ENCODE measurements at places on chromosomes 6 and 20.

- no peak for DNase-seq
These were observed 5.1 kb downstream of the BMP5 start for GRCh38 chr6:55870181-55870813.

- no peak for DNase-seq
These were observed 15.6 kb downstream of the HAO1 start for GRCh38 chr20:7924692-7925091.

DNA sequence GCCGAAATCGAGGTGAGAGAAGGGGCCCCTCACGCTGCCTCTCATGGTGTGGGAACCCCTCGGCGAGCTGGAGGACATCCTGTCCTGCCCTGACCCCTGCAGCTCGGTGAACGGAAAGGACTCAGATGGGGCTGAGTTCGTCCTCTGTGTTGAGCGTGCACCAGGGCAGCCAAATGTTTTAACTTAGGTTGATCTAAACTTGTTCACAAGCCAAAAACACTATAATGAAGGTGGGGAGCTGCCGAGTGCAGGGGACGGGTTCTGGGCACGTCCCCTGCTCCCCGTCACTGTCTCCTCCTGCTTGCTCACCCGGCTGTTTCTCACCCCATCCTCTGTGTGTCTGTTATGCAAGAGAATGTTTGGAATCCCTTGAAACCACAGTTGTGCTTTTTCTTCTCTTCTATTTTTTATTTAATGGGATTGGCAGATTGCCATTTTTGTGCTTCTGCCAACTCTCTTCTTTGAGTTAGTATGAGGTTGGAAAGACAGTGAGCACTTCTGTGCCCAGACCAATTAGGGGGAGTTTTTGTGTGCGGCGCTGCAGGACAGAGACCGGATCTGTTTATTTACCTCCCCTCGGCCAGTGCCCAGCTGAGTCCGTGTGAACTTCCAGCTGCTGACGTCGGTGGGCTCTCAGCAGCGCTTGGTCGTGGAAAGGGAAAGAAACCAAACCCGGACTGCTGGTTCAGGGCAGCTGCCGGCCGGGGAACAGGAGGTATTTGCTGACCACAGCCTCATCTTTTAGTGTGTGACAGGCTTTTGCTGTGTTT, 158.1 kb downstream of the DTNBP1 start:
- DNase-seq, result no peak

DNA sequence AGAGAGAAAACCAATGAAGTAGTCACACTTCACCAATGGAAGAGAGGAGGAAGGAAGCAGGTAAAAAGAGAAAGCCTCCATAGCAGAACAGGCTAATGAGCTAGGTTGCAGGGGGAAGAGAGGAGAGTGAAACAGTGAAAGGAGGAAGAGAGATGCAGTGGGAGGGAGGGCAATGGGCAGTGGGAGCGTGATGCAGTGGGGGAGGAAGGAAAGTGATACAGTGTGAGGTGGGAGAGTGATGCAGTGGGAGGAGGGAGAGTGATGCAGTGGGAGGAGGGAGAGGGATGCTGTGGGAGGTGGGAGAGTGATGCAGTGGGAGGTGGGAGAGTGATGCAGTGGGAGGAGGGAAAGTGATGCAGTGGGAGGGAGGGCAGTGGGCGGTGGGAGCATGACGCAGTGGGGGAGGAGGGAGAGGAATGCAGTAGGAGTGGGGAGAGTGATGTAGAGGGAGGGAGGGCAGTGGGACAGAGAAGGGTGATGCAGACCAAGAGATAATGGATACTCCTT, 29.7 kb downstream of the COL12A1 start:
- DNase-seq, result no peak

DNA sequence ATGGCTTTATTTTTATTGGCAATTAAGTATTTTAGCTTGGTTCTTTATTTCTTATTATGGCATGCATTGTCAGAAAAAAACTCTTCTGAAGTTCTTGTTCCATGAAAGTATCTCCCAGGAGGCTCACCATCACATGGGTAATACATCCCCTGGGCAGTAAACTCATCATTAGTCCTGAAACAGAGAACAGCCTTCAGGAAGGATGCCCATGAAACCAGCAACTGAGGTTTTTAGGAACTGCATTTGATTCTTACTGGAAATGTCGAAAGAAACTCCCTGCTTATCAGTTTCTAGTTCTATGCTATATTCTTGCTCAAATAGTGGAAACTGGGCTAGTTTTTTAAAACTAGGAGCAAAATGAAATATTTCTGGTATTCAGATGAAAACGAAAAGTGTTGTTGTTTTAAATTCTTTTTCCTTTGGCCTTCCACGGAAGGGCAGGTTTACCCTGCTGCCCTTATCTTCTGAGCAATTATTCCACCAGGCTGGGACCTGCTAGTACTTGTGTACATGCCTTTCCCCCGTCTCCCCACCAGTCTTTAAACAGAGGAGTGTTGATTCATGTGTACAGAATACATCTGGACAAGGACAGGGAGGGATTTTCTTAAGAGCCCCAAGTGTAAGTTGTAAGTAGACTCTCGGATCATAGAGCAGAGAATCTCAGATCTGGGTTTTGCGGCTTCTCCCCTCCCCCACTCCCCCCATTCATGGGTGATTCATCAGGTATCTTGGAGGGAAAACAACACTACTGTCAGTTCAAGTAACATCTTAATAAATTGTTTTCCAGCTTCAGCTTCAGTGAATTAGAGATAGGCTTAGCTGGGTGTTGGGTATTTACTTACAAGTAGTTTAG, 81.5 kb downstream of the RTN4IP1 start:
- DNase-seq, result no peak

- no peak for DNase-seq
These were observed 132.0 kb downstream of the PCSK2 start for GRCh38 chr20:17358854-17359253.

DNA sequence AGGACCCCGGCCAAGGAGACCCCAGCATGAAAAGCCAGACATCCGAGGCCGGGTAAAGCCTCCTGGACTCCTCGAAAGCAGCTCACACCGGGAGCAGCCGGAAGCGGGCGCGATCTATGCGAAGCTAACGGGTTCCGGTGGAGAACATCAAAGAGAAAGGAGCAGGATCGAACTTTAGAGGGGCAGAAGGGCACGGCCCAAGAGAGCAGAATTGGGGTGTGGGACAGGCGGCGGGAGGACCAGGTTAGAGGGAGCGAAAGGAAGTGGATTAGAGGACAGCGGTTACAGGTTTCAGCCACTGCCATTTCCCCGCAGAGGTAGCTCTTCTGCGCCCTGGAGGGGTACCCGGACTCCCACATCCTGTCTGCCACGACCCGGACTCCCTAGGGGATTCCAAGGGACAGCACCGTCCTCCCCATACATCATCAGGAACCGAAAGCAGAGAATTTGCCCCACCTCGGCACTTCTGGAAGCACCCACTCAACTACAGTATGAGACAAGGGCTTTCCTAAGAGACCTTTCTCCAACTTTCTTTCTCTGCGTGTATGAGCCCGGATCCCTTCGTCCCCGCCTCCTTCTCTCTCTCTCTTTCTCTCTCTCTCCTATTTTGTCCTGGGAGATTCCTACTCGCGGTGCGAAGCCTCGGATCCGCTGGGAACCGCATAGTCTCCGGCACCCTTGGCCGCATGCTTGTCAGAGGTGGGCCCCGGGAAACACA, 507 bp upstream of the VGLL2 start:
- peak; percentile 60 for DNase-seq

DNA sequence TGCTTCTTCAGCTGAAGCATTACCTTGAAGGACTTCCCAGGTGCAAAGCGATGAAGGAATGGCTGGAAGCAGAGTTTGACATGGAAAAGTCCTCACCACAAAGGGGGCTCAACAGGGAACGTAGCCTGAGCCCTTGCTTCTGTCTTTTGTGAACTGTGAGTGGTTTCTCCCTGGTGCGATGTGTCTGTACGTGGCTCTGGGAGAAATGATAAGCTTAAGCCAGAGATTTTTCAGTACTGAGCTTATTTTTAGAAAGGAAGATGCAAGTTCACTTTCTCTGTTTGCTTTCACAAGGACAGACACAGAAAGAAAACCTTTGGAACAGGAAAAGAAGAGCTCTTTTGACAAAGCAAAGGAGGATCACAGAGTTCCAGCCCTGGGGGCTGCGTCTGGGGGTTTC, 79.4 kb downstream of the DACT2 start:
- DNase-seq, result no peak

DNA sequence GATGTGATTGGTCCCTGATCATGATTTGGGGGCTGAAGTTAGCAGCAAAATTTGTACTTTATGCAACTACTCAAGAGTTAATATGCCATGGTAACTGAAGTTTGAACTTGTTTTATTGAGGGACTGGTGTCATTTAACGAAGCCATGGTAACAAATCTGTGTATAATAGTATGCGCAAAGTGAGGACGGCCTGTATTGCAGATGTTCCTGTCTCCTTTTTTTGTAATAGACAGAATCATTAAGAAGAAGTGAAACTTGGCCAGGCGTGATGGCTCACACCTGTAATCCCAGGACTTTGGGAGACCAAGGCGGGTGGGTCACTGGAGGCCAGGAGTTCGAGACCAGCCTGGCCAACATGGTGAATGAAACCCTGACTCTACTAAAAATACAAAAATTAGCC, 22.3 kb downstream of the RPRD1B start:
- DNase-seq, result no peak

DNA sequence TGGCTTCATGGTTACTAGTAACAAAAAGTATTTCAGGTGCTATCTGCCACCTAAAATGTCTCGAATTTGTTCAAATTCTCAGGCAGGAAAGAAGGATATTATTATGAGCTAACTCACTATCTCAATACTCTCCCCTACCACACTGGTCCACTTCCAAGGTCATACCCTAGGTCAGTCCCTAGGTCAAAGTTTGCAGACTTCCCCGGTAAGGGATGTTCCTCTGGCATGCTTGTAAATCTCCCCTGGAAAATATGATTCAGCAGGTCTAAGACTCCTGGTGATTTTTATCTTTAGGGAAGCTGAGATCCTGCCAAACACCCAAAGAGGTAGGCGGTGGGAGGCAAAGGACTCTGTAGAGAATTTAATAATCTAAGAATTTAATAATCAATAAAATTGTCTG, 6.7 kb downstream of the AHCY start:
- DNase-seq, result no peak

GRCh38 chr20:57699395-57699794, 10.4 kb downstream of the PMEPA1 start:
- DNase-seq, result no peak

DNA sequence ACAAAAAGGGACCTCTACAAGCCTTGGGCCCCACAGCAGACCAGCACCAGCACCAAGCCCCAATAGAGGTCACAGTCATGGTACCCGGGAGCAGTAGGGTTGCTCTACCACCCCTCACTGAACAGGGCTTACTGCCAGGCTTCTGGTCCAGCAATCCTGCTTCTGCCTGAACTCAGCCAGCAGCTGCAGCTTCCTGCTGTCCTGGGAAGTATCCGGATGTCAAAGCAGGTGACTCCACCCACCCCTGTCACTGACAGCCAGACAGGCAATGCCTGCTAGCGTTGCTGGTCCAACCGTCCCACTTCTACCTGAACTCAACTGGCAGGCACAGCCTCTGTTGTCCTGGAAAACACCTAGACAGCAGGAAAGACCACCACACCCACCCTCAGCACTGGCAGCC, 47.0 kb upstream of the PCSK2 start:
- no peak for DNase-seq

- DNase-seq, result no peak
These were observed 193.8 kb downstream of the DHX35 start for GRCh38 chr20:39155971-39156370.

DNA sequence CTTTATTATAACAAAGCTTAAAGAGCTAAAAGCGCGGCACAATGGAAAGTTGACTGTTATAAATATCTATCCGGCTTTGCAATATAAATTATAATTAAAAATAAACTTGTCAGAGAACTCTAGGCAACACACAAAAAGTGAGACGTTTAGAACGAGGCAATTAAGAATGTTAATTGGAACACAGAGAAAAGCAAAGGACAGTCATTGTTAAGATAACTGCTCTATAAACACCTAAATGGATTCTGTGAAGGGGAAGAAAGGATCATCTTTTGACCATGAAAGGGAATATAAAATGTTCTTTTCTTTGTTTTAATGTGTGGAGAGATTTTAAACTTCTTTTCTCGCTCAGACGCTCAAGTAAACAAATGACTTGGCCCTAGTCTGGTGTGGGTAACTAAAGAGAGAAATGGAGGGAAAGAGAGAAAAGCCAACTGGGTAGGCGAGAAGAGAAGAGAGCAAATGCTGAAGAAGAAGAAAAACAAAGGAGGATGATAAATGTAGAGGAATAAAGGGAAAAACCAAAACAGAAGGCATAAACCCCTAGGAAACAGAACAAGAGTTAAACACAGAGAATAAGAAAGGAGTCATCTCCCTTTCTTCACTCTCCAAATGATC, 9.3 kb upstream of the SALL4 start:
- DNase-seq, result no peak

GRCh38 chr20:11379257-11380011, 538.3 kb upstream of the BTBD3 start:
- DNase-seq, result no peak

DNA sequence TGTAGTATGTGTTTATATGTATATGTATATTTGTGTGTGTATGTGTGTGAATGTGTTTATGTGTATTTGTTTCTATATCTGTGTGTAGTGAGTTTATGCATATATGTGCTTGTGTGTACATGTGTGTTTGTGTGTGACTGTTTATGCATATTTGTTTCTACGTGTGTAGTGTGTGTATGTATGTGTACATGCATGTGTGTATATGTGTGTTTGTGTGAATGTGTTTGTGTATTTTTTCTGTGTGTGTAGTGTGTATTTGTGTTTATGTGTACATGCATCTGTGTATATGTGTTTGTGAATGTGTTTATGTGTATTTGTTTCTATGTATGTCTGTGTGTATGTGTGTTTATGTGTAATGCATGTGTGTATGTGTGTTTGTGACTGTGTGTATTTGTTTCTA, 12.1 kb upstream of the SMOC2 start:
- DNase-seq, result no peak

DNA sequence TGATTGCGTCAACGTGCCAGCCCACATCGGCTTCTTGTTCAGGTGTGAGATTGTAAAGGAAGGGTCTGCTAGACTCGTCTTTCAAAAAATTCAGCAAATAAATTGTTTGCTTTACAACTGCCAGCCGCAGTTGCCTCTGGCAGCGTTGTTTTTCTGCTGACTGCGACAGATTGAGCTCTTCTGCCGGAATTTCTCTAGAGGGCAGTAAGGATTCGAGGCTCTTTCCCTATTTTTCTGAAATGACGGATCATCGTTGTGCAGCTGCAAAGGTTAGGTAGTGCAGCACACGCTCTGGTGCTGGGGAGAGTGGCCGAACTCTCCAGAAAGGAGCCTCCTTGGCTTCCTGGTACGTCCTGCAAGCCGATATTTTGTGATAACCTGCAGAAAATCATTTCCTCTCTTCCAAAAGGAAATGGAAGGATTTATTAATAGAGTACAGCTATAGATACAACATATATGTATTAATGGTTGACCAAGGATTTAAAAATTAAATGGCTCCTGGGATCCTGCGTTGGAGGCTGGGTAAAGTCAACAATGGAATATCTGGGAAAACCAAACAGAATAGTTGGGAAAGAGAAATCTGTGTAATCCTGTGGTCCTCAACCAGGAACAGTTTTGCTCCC, 121.9 kb upstream of the ZFP64 start:
- no peak for DNase-seq

Data from activated CD8-positive, alpha-beta memory T cell treated with anti-CD3 and anti-CD28 coated beads for 24 hours (primary cell).